Left lobe of liver (tissue), 2 donors: ENCODE measurements at places on chromosomes 1 and 21. TPM values are rescaled to one million over a fixed set of nuclear protein-coding genes. Genes with fewer than 3 reads are reported as not detected.

DNA sequence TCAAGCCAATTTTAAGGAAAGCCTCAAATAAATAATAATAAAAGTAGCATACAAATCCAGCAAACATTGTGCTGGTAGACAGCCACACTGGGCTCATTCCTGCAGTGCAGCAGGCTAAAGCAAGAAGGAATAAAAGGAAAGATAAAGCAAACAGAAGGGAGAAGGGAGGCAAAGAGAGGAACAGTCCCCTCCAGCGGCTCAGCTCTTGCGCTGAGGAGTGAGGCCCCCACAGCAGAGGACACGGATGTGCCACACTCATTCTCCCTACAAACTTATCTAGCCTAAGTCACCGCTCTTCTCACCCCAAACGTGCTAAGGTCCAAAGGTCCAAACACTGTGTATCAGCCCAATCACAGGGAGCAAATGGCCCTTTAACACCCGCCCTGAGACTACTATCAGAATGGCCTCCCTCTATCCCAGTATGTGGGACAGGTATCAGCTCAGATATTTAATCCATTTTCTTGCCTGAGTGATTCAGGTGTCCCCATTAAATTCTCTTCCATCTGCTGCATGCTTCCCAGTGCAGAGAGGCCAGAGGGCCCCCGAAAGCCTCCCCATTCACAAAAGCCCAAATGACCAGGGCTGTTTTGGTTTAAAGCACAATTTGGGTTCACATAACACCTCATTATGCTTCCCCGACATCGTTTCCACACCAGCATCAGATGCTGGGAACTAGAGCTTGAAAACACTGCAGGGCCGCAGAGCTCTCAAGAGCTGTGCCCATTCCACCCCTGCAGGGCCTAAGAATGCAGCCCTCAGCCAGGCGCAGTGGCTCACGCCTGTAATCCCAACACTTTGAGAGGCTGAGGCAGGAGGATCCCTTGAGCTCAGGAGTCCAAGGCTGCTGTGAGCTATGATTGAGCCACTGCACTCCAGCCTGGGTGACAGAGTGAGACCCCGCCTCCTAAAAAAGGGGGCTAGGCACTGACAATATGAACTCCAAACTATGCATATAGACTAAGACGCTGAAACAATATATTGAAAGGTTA is 17.8 kb downstream of the CAPZB start:
- DNase-seq = no peak

Gene GREM2
- total RNA-seq = 20.1 TPM

Gene ST6GALNAC5
- total RNA-seq = not detected

Gene TIE1
- 8.5 TPM for total RNA-seq

GRCh38 chr1:3331564-3331963 is 122.9 kb upstream of the ARHGEF16 start:
- no peak for DNase-seq

DNA sequence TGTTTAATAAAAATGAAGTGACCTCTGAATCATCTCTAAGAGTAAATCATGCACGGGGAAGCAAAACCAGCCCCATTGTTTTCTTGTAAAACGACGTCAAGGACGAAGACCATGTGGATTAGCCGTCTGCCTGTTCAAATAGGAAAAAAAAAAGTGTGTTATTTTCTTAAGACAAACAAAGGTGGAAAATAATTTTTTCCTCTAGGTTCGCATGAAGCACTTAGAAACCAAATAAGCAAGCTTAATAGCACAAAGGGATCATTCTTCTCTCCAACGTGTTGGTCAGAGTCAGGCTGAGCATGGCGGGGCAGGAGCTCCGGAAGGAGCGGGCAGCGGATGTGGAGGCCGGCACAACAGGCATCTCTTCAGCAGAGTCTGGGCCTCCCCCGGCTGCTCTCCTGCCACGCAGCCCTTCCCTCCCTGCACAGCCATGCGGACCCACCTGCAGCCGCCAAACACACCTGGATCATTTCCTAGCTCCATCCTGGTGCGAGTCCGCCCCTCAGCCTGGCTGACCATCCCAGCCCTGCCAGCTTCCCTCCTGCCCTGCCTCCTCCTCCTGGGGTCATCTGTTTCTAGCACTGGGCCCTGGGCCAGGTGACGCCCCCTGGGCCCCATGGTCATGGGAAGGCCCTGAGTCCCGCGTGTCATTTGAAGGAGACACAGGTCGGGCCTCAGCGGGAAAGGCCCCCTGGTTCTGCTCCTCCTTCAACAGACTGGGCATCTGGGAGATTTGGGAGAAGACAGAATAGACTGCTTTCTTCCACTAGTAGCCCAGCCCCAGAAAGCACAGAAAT is 40.2 kb downstream of the MX1 start:
- DNase-seq = no peak

DNA sequence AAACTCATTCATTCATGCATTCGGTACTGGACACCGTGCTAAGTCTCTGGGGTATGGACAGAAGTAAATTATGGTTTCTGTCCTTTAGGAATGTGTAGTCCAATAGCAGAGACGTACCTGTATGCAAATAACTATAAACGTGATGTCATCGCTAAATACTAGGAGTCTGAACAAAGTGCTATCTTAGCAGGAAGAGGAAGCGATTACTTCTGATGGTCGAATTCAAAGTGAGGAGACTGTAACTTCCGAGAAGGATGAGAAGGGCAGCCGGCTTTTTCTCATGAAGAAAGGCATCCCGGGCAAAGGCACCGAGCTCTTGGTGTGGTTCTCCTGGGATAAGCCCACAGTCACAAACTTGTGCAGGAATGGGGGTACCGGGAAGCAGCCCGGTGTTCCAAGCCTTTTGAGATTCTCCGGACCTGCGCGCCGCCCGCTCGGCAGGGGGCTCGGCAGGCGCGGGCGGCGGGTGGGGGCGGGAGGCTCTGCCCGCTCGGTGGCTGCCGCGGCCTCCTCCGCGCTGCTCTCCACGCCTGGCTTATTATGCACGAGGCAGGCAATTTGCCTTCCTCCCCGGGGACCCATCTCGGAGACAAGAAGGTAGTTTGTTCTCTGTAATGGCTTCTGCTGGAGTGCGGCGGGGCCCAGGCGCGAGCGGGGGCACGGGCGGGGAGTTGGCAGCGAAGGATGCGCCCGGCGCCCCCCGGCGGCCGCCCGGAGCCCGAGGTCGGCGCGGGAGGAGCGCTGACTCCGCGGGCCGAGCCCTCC is 67.5 kb upstream of the CD1D start:
- DNase-seq = no peak

Gene SLC30A7
- total RNA-seq = 20.1 TPM

GRCh38 chr1:48566492-48566891 is 94.5 kb upstream of the SPATA6 start:
- no peak for DNase-seq

Gene ATP5IF1
- total RNA-seq = 128 TPM

Gene AUNIP
- total RNA-seq = not detected

DNA sequence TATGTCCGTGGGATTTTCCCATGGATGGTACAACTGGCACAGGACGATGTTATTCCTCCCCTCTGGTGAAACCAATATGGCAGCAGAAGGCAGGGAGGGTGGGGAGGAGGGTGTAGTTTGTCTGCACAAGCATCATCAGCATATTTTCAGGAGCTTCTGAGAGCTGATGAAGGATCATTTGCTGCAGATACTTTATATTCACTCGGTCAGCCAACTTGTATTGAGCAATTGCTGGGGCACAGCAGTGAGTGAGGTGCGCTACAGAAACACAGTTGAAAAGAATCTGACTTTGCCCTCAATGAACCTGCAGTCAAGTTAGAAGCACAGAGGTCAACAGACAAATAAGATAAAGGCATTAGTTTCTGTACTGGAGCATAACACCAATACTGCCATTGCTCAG is 13.0 kb downstream of the PKP1 start:
- no peak for DNase-seq

DNA sequence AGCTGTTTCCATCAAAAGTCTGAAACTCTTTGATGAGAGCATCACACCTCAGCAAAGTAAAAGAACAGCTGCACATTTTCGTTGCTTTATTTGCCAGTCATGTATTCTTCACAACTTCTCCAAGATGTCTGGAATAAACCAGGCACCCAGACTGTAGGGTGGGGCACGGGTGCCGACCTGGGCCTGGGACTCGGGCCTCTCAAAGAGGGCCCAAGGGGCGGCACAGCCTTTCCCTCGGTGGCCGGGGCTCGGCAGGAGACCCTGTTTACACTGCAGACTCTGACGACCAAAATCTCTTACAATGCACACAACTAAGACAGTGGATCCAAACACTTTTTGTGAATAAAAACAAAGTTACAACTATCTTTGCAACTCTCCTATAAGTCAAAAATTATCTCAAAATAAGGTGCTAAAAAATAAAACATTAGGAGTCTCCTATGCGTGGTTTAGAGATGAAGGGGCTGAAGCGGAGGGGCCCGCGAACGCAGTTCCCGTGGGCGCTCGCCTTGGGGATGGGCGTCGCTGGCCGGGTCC is 696 bp downstream of the LSS start:
- DNase-seq = no peak

Gene PRR9
- not detected for total RNA-seq

Gene LDLRAD1
- total RNA-seq = 0.63 TPM

DNA sequence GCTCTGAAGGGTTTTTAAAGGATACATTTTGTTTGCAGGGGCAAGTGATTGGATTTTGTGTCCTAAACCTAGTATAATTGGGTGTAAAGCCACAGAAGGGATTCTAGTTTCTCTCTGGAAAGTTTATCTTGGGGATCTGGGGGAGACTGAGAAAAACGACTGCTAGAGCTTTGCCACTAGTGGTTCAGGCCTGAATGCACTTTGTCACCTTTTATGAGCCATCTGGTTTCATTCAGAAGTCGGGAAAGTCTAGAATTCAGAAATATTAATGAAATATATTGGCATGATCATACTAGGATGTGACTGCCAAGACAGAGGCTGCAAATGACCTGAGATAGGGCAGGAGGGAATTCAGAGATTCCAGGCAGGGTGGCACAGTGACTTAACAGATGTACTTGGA is 111.5 kb upstream of the KCNK2 start:
- DNase-seq = no peak

GRCh38 chr1:2290171-2290578 is 62.1 kb downstream of the SKI start:
- no peak for DNase-seq

DNA sequence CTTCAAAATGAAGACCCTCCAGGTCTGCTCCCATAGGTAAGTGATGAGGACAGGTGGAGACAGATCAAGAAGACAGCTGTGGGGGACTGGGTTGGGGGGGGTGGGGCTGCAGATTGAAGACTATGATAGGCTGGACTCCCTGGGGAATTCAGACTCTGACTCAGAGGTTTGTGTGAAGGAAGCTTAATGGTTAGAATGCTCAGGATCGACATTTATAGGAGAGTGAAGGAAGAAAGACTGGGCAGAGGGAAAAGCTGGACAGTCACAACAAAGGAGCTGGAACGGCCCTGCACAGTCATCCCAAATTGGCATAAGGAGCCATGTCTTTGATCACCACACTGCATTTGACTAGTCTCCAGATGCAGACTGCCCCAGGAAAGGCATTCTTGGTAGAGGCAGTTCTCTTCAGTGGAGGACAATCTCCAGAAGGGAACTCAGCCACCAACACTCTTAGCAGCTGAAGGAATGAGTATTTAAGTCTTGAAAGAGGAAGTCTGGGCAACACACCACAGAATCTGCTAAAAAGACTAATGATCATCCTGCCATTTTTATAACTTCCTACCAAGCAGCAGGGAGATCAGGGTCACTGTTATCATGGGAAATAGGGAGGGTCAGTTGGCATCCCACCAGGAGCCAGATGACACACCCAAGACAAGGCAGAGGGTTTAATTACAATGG is 120.0 kb upstream of the ZC3H11B start:
- DNase-seq = no peak

DNA sequence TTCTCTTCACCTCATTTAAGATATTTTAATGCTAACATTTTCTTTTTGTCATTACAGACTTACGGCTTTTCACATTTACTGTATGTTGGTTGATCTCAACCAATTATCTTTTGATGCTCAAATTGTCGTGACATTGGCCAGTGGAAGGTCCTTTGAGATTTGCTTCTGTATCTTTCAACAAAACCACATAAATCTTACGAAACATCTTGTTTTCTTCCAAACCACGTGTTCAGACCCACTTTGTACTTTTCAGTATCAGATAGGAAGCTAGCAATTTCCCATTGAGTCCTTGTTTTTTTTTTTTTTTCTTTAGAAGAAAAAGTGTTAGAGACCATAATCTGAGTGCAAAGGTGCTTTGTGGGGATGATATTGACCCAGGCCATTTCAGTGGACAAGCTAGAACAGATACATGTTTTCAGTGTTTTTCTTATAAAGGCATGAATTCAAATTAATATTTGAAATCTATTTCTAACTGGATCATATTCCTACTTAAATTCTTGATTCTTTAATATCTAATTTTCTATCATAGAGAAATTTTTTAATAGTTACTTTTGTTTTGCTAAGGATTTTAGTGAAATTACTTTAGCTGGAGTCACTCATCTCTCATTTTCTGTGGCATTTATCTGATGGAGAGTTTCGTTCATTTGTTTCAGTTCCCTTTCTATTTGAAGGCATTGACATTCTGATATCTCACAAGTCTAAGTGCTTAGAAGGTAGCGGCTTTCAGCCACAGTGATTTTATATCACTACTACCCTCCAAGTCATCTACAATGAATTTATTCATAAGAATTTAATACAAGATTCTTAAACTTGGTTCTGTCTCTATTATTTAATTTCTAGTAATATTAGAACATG is 26.7 kb downstream of the ATG4C start:
- no peak for DNase-seq

Gene ALX3
- not detected for total RNA-seq

- DNase-seq = peak; percentile 47
Measured at GRCh38 chr1:64437453-64437852, 32.5 kb upstream of the CACHD1 start.

Gene LRRC8B
- 2.8 TPM for total RNA-seq

DNA sequence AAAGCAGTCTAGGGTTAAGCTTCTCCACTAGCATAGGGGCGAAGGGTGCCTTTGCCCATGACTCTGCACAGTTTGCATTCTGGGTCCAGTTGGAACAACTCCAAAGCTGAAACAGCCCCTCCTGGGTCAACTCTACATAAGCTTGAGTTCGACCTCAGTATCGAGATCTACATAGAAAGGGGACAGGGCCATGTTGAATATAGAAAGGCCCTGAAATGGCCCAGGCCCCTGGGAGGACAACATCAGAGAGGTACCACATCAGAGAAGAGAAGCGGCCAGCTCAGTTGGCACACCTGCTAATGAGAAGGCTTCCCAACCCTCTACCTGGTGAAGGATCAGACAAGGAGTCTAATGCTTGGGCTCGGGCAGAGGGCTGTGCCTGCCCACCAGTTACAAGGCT is 1.6 kb downstream of the DENND2D start:
- no peak for DNase-seq

Gene DCDC2B
- not detected for total RNA-seq

- no peak for DNase-seq
Measured at GRCh38 chr1:16061266-16061665, 12.2 kb downstream of the FAM131C start.
